Gastroesophageal sphincter (tissue), 4 donors: ENCODE measurements at places on chromosomes 5 and 9. TPM values are rescaled to one million over a fixed set of nuclear protein-coding genes. Genes with fewer than 3 reads are reported as not detected.

GMCL2 gene
- total RNA-seq = not detected

CKMT2 gene
- total RNA-seq = 33.6 TPM

MYMK gene
- total RNA-seq = not detected

FPGS gene
- 62.2 TPM for total RNA-seq

RNF180 gene
- 22.0 TPM for total RNA-seq

DNA sequence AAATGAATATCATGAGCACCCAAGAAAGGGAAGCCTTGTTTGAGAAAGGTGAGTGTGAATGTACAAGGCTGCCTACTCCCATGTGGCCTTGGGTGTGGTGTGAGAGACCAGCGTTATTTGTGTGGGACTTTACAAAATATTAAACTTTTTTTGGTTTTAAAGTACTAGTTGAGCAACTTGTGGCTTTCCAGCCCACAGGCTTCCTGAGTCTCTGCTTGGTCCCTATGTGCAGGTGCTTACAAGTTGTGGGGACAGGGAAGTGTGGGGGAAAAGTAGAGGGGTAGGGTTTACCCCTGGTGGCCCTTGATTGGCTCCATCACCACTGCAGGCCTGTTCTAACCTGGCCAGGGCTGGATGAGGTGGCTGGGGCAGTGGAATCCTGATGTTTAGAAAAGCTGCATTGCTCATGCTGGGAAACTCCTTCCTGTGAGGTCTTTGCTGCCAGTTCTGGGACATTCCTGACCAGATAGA, 19.7 kb downstream of the PTTG1 start:
- no peak overlapping the region for H3K4me3 ChIP-seq
- H3K4me1 ChIP-seq = no peaks in the 10 kb centered on the region
- H3K27me3 ChIP-seq = peaks cover 1% of the 10 kb centered on the region
- no peaks in the 10 kb centered on the region for H3K36me3 ChIP-seq
- H3K27ac ChIP-seq = no peak overlapping the region

GRCh38 chr5:170360709-170361108, 28.5 kb downstream of the KCNMB1 start:
- peak overlapping the region; percentile 14 for H3K27ac ChIP-seq
- no peak for ATAC-seq
- no peaks in the 10 kb centered on the region for H3K27me3 ChIP-seq
- no peak overlapping the region for H3K4me3 ChIP-seq
- H3K4me1 ChIP-seq = peaks cover 24% of the 10 kb centered on the region

DNA sequence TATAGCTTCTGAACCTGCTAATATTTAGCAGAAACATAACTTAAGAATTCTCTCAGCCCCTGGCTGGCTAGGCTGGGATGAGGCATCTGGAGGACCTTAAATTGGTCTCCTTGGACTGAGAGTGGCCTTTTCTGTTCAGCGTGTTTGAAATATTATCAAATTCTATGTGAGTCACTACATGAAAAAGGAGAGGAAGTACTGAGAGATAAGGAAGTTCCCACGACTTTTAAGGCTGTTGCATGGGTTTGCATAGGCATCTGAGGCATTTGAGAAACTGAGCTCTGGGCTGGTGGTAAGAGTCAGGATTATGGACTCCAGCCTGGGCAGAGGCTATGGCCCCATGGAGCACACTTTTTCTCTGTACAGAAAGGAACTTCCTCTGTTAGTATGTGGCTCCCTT, 816.2 kb upstream of the GRAMD2B start:
- H3K27me3 ChIP-seq = no peaks in the 10 kb centered on the region
- no peak for ATAC-seq
- no peak overlapping the region for H3K27ac ChIP-seq
- no peaks in the 10 kb centered on the region for H3K36me3 ChIP-seq
- no peaks in the 10 kb centered on the region for H3K4me1 ChIP-seq

DNA sequence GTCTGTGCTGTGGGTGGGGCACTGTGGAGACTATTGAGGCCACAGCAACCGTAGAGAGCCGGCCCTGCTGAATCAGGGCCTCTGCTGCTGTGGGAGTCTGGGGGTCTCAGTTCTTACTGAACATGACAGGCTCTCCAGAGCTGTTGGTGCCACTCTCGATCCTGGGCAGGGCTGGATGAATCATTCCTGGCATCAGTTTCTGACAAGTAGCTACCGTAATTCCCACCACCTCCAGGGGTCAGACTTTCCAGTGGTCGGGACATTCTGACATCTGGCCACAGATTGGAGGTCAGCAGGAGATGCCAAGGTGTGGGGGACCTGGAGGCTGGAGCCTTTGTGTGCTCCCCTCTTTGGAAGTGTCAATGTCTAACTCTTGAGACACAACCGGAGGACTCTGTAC, 188.4 kb downstream of the IRX2 start:
- H3K27me3 ChIP-seq = peaks cover 10% of the 10 kb centered on the region

GRCh38 chr9:15157381-15157780, 149.6 kb downstream of the TTC39B start:
- no peak overlapping the region for H3K4me3 ChIP-seq
- H3K4me1 ChIP-seq = peaks cover 11% of the 10 kb centered on the region
- no peak for ATAC-seq
- H3K36me3 ChIP-seq = no peaks in the 10 kb centered on the region
- no peak overlapping the region for H3K27ac ChIP-seq

DNA sequence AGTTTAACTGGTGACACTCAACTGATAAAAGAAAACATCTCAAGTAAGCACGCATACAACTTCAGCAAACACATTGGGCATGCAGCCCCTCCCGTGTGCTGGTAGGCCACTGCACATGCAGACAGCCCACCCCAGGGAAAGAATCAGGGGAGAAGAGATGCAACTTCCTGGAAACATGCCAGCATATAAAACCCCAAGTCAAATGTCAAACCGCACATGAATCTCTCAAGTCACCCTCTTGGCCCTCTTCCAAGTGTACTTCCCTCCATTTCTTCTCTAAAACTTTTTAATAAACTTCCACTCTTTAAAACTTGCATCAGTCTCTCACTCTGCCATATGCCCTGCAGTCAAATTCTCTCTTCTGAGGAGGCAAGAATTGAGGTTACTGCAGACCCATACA, 732.7 kb downstream of the SEMA5A start:
- no peak overlapping the region for H3K4me3 ChIP-seq
- no peak for ATAC-seq
- no peak overlapping the region for H3K27ac ChIP-seq
- no peaks in the 10 kb centered on the region for H3K27me3 ChIP-seq

DNA sequence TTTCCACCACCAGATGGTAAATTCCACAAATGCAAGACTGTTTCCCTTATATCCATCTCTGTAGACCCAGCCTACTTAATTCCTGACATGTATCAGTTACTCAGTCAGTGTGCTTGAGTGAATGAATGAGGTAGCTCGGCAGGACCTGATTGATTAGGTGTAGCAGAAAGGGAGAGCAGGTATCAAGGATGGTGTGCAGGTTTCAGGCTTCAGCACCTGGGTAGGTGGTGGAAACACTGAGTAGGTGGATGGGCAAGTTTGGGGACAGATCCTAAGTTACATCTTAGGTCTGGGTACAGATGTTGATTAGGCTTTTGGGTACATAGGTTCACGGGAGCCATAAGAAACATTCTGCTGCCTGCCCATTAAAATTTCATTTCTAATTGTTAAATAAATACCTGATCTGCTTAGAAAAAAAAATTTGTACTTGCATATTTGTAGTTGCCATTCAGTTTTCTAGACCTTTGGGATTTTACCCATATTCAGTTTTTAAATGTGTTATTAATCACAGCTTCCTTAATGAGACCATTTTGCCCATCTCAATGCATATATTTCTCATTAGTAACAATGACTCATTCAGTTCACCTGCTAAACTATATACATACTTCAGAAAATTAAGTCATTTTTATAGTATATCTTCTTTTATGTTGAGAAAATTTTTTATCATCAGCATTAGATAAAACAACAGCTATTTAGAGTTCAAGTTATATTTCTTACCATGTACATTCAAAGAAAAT, 111.8 kb downstream of the INIP start:
- ATAC-seq = no peak
- H3K4me3 ChIP-seq = no peak overlapping the region
- no peaks in the 10 kb centered on the region for H3K27me3 ChIP-seq
- no peaks in the 10 kb centered on the region for H3K36me3 ChIP-seq
- H3K4me1 ChIP-seq = no peaks in the 10 kb centered on the region

DNA sequence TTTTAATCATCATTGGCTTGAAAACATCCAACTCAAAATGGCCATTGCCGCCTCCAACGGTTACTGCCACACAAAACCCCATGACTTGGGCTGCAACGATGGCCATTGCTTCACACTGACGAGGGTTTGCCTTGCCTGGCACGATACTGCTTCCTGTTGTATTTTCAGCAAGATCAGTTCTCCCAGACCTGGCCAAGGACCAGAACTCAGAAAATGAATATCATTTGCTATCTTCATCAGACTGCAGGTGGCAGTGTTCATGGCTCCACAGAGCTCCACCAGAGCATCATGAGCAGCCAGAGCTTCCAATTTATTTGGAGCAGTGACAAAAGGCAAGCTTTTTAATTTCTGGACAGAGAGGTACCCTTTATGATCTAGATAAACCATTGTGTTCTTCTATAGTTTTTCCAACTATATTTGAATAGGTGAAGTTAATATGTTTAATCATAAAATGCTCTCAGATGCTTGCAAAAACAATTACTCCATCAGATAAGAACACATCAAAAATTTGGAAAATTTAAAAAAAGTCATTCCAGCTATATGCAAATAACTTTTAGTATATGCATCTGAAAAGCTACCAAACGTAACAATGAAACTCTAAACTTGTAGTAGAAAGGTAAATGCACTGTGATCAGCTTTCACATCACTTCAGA, 10.4 kb downstream of the AMACR start:
- peak; percentile 79 for ATAC-seq
- H3K4me3 ChIP-seq = no peak overlapping the region

DNA sequence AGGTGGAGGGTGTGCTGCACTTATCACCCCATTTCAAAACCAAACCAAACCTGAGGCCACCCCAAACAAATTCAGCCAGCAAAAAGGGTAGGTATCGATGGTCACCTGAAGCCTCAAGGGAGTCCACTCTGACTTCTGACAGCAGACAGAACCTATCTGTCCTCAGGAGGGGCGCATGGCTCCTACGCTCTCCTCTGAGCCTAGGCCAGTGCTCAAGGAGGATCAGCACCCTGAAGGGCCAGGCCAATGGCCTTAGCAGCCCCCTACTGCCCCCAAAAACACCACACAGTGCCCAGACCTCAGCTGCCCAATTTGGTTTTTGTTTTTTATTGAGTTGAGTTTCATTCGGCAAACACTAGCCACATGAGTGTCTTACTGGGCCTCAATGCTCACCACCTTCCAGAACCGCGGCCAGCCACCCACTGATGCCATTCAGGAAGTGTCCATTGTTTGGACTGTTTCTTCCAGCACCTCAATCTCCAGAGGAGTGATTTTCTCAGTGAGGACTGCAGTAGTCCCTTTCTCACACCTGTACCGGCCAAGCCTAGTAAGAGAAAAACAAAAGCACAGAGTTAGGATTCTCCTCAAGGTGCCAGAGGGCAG, 62.0 kb downstream of the PSMB7 start:
- H3K36me3 ChIP-seq = no peaks in the 10 kb centered on the region
- no peak for ATAC-seq
- no peaks in the 10 kb centered on the region for H3K4me1 ChIP-seq
- no peaks in the 10 kb centered on the region for H3K27me3 ChIP-seq
- no peak overlapping the region for H3K27ac ChIP-seq
